ENCODE measurements at places on chromosomes 12 and 14.

DNA sequence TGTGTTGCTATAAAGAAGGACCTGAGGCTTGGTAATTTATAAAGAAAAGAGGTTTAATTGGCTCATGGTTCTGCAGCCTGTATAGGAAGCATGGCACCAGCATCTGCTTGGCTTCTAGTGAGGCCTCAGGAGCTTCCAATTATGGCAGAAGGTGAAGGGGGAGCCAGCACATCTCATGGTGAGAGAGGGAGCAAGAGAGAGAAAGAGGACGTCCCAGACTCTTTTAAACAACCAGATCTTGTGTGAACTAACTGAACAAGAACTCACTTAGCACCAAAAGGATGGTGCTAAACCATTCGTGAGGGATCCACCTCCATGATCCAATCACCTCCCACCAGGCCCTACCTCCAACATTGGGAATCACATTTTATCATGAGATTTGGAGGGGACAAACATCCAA is 6.1 kb upstream of the SNAPC1 start:
- DNase-seq, result no peak

GRCh38 chr14:59154373-59154772 is 34.1 kb upstream of the DAAM1 start:
- DNase-seq, result no peak

DNA sequence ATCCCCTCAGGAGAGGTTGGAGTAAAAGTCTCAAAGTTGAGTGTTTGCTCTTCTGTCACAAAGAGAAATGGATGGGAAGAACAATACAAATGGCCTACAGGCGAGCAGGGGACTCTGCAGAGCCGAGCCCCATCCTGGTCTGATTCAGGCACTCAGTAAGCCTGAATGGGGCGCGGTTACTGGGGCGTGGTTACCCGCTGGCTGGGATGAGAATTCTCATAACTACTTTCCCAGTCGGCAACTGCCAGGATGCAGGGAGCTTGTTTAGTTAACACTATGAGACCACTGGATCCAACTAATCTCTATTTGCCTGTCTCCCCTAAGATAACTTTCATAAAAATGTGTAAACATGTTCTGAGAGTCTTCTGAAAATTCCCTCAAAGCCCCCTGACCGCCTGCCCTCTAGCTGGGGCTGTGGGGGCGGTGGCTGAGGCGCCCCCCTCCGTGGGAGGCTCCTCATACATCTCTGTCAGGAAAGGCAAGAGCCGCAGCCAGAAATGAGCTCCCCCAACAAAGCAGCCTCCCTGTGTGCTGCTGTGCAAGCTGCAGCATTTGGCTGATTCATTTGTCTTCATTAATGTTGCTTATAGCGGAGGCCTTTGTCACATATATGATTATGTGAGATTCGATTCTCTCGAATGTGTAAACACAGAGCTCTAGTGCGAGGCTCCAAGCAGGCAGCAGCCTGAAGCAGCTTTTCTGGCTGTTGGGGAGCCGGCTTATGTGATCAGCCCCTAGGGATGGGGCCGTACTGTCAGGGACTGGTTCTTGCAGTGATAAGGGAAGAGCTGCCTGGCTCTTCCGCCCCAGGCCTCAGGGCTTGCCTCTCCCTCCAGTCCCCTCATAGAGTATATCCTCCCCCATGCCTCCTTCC is 126.1 kb upstream of the ARHGAP5 start:
- DNase-seq, result no peak

- DNase-seq, result no peak
Observed at GRCh38 chr12:87405918-87406317, 623.3 kb downstream of the C12orf50 start.

GRCh38 chr14:69040353-69040752 is 61.3 kb upstream of the ACTN1 start:
- no peak for DNase-seq

DNA sequence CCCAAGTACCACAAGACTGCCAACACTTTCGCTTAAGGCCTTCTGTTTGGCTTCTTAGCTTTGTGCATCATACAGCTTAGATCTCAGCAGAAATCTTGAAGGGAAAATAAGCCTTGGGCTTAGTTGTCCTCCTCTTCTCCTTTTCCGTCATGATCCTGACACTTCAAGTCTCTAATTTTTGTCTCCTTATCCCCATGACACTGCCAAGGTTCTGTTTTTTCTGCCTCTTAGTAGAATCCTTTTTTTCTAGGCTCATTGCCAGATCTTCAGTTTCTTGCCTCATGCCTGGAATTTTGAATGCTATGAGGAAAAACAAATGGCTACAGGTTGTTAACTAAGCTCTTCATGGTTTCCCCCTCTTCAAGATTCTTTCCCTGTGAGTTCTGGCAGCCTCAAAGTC is 450.4 kb downstream of the LRFN5 start:
- DNase-seq, result no peak

GRCh38 chr12:67357376-67358125 is 88.4 kb downstream of the CAND1 start:
- DNase-seq, result no peak

DNA sequence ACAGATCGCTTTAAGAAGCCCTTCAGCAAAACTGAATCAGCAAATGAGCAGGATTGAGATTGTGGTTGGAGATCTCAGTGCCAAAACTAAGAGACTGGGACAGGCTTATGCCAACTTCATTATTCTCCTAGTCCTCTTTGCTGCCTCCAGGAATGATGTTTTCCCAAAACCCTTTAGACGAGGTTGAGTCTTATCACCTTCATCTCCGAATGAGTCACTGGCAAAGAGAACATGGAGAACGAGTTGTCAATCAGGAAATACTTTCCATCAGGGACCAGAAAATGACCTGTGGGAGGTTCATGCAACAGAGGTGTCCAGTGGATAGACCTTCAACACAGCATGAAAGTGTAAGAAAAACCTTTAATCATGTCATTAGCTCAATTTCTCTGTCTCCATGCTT is 461.5 kb downstream of the RMST start:
- no peak for DNase-seq

DNA sequence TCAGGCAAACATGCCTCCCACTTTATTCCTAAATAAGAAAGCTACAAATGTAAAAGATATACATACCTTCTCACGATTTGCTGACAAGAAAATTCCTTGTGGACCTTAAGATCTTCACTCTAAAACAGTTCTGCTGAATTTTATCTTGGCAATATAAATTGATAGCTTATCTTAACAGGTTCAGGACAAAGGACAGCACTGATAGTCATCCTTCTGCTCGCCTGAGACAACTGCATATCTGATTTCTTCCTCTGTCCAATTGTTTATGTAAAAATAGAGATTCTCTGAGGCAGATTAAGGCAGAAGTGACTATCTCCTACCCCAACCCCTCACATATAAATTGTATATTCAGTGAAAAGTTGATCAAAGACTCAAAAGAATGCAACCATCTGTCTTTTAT is 44.9 kb downstream of the CAPZA3 start:
- no peak for DNase-seq

DNA sequence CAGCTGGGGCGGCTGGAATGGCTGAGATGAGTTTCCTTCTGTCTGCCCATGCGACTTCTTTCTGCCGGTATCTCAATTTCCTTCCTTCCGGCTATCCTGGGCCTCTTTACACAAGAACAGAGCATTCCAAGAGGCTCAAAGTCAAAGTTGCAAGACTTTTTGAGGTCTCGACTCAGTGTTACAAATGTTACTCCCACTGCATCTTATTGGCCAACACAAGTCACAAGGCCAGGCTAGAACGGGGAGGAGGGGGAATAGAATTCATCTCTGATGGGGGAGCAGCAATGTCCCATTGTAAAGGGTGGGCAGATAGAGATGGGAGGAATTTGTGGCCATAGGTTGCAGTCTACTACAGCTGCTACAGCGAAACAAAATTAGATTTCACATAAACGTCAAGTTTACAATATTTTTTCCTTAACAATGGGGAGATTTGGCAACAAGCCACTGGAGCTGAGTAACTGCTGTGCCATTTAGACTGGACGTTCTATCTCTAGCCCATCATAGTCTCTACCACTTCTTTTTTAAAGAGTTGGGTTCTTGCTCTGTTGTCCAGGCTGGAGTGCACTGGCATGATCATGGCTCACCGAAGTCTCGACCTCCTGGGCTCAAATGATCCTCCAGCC is 9.5 kb upstream of the NYNRIN start:
- DNase-seq, result no peak

- DNase-seq, result no peak
Observed at GRCh38 chr12:45701296-45701695, 28.2 kb upstream of the ARID2 start.

GRCh38 chr12:48340943-48341342 is 9.8 kb downstream of the ZNF641 start:
- DNase-seq, result no peak

- no peak for DNase-seq
Observed at GRCh38 chr14:25677111-25677510, 627.2 kb upstream of the STXBP6 start.
